ENCODE measurements at places on chromosomes 2 and 18. TPM values are rescaled to one million over a fixed set of nuclear protein-coding genes. Genes with fewer than 3 reads are reported as not detected.

Gene GNAL
- total RNA-seq, result 0.11 TPM

Gene NBEAL1
- 16.4 TPM for total RNA-seq

Gene UGT1A8
- not detected for total RNA-seq

Gene CRYBA2
- total RNA-seq, result not detected

Gene KIAA2012
- not detected for total RNA-seq

Gene TXNDC2
- total RNA-seq, result not detected

GRCh38 chr2:24086241-24086640, 1.6 kb upstream of the TP53I3 start:
- H3K4me1 ChIP-seq, result peaks cover 12% of the 10 kb centered on the region
- no peak overlapping the region for H3K27ac ChIP-seq
- H3K36me3 ChIP-seq, result peaks cover 8% of the 10 kb centered on the region
- no peak overlapping the region for H3K4me3 ChIP-seq
- H3K27me3 ChIP-seq, result no peaks in the 10 kb centered on the region
- DNase-seq, result no peak

- H3K27me3 ChIP-seq, result no peaks in the 10 kb centered on the region
- H3K4me3 ChIP-seq, result no peak overlapping the region
- H3K36me3 ChIP-seq, result peaks cover 52% of the 10 kb centered on the region
- peak overlapping the region; percentile 78 for H3K27ac ChIP-seq
Measured at GRCh38 chr2:216142540-216142939, 33.4 kb downstream of the XRCC5 start.

DNA sequence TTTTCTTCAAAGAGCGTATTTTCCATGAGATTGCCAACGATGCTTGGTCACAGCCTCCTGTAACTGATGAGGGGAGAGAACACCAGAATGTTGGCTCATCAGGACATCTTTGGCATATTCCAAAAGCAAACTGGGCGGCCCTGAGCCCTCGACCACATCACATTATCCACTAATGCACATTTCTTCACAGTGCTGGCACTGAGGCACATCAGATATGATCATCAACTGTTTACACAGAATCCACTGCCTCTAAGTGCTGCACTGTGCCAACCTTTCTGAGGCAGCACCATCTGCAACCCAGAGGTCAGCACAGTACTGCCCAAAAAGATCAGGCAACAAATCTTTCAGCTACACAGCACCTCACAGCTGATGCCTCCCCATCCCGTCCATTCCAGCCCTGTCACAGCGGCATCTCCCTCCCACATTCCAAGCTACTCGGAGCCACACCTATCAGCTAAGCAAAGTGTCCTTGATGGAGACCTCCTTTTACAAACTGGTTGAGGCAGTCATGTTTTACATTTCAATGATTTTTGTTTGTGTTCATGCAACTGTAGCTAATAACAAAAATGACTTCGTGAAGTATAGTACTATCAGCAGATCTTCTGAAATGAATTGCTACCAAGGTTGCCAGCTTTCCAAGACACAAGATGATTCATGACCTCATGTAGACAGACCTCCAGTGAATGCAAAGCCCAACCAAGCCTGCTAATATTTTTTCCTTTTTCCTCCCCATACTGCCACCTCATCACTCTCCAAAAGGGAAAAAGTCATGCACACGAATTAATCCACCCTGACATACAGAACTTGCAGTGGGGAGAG, 32.3 kb downstream of the MYO5B start:
- no peaks in the 10 kb centered on the region for H3K4me1 ChIP-seq
- no peak overlapping the region for H3K4me3 ChIP-seq
- H3K27ac ChIP-seq, result no peak overlapping the region

GRCh38 chr2:120508567-120509041, 162.7 kb downstream of the INHBB start:
- no peak overlapping the region for H3K4me3 ChIP-seq
- H3K4me1 ChIP-seq, result no peaks in the 10 kb centered on the region
- no peaks in the 10 kb centered on the region for H3K27me3 ChIP-seq
- no peaks in the 10 kb centered on the region for H3K36me3 ChIP-seq
- H3K27ac ChIP-seq, result no peak overlapping the region

- no peak overlapping the region for H3K27ac ChIP-seq
- H3K4me3 ChIP-seq, result no peak overlapping the region
- no peaks in the 10 kb centered on the region for H3K36me3 ChIP-seq
- H3K4me1 ChIP-seq, result no peaks in the 10 kb centered on the region
Measured at GRCh38 chr18:39840856-39841481, 2114.1 kb upstream of the PIK3C3 start.

DNA sequence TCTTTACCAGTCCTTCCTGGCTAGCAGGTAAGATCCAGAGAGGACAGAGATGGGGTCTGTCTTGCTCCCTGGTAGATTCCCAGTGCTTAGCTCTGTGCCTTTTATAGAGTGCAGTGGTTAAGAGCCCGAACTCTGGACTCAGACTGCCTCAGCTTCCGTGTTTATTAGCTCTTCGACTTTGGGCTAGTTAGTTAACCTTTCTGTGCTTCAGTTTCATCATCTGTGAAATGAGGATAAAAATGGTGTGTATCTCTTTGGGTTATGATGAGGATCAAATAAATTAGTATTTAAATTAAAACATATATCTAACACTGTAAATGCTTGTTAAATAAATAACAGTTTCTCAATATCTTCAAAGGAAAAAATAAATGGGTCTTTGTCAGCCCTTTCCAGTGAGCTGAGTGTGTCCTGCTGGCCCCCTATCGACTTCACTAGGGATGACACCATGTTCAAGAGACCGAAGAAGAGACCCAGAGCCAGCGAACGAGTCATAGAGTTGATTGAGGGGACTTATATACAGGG, 38.2 kb downstream of the CERS6 start:
- no peaks in the 10 kb centered on the region for H3K27me3 ChIP-seq
- H3K27ac ChIP-seq, result no peak overlapping the region
- no peak overlapping the region for H3K4me3 ChIP-seq
- DNase-seq, result peak; percentile 33

- no peaks in the 10 kb centered on the region for H3K27me3 ChIP-seq
- no peak overlapping the region for H3K27ac ChIP-seq
- DNase-seq, result no peak
- no peaks in the 10 kb centered on the region for H3K4me1 ChIP-seq
- no peak overlapping the region for H3K4me3 ChIP-seq
- no peaks in the 10 kb centered on the region for H3K36me3 ChIP-seq
Measured at GRCh38 chr2:40002339-40002738, 223.3 kb upstream of the THUMPD2 start.

GRCh38 chr2:236133410-236134012, 34.7 kb downstream of the GBX2 start:
- no peaks in the 10 kb centered on the region for H3K36me3 ChIP-seq
- H3K27me3 ChIP-seq, result no peaks in the 10 kb centered on the region
- DNase-seq, result no peak
- H3K27ac ChIP-seq, result no peak overlapping the region

- peaks cover 3% of the 10 kb centered on the region for H3K36me3 ChIP-seq
- H3K4me3 ChIP-seq, result peak overlapping the region; percentile 50
- H3K4me1 ChIP-seq, result peaks cover 33% of the 10 kb centered on the region
- no peak overlapping the region for H3K27ac ChIP-seq
- peaks cover 47% of the 10 kb centered on the region for H3K27me3 ChIP-seq
Measured at GRCh38 chr2:169360984-169361705, 1.2 kb downstream of the LRP2 start.

- no peak overlapping the region for H3K27ac ChIP-seq
- H3K27me3 ChIP-seq, result peaks cover 14% of the 10 kb centered on the region
- H3K36me3 ChIP-seq, result no peaks in the 10 kb centered on the region
- peak; percentile 70 for DNase-seq
- peaks cover 3% of the 10 kb centered on the region for H3K4me1 ChIP-seq
Measured at GRCh38 chr2:158745067-158745865, 49.9 kb upstream of the DAPL1 start.

DNA sequence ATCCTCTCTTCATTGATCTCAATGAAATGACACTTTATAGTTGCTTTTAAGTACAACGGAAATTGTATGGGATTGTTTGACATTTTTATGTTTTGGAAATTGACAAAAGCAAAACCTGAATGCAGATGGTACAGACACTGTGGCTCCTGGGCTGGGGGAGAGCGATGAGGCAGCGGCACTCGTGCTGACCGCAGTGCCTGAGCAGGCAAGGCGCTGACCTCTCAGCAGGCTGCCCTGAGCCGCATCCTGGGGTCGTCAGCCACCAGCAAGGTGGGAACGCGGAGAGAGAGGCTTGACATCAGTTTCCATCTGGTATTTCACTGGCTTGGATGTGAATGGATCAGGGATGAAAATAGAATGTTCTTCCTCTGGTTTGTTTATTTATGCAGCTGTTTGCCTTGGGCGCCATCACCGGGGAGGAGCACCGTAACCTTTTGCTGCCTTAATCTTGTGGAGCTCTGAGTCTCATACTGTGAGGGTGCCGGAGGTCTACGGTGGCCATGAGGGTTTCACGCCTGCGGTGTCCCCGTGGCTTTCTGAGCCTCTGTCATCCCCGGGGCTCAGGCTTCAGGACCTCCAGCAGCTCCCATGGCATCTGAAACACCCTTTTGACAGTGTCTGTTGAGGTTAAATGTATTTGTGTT, 94.8 kb upstream of the TPO start:
- no peak overlapping the region for H3K27ac ChIP-seq
- H3K27me3 ChIP-seq, result no peaks in the 10 kb centered on the region
- no peak overlapping the region for H3K4me3 ChIP-seq
- H3K36me3 ChIP-seq, result peaks cover 4% of the 10 kb centered on the region

DNA sequence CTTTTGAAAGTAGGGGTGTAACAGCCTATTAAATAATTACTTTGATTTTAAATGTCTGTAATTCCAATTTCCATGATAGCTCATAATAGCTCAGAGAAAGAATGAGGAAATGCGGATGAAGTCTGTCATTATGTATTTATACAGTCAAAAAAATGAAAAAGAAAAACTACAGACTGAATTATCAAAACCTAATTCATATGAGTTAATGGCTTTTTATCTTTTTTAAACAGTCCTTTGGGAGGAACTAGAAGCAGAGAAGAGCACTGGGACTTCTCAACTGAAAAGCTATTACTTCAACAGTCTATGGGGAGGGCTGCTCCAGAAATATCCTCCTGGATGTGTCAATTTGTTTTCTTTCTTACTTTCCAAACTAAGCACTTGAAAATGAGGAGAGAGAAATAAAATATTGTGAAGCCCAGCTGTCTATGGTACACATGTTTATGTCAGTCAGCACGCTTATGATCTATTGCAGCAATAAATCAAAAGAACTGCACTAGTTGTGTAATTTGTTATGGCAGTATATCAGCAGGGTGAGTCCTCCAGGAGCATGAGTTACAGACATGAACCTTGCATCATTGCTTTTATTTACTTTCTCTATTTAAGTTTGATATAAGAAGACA, 1550.2 kb downstream of the LRP1B start:
- H3K36me3 ChIP-seq, result no peaks in the 10 kb centered on the region
- H3K27ac ChIP-seq, result no peak overlapping the region
- H3K4me1 ChIP-seq, result no peaks in the 10 kb centered on the region
- DNase-seq, result no peak
- H3K27me3 ChIP-seq, result no peaks in the 10 kb centered on the region

DNA sequence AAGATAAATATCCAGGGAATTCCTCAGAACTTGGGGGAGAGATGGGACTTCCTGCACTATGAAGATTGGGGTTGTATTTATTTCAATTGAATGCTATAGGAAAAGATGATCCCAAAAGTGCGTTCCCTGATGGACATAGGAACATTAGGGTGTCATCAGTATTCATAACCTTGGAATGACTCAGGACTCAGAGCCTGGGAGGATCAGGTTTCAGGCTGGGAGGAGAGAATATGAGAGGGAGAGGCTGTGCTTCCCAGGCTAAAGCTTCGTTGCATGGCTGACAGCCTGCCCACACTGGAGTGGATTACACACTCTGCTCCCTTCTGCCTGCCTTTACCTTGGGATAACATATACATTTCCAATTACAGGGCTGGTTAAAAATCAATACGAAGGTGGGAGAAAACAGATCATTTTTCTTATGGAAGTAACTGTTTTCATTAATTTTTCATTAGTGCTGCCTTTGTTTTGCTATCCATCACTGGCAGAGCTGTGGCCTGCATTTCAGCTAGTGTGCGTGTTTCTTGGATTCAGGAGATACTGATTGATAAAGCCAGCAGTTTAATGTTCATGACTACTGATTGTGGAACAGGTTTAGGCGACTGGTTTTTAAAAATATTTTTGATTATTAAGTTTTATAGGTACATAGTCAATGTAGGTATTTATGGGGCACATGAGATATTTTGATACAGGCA, 118.7 kb downstream of the KCTD1 start:
- peaks cover 3% of the 10 kb centered on the region for H3K27me3 ChIP-seq
- no peak overlapping the region for H3K27ac ChIP-seq

DNA sequence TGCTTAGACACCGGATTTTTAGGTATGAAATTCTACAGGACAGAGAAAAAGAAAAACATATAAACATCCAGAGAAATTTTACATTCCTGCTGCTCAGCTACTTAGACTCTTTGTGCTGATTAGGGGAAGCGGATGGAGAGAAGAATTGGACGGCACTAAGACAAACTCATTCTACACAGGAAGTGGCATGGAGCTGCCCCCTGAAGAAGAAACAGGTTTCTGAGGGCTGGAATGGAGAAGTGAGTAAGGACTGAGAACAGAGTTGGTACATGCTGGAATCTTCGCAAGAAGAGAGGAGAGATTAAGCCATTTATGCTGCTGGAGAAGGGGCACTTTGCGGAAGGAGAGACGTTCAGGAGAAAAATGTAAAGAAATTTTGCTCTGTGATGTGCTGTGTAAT, 253.0 kb upstream of the ERBB4 start:
- no peaks in the 10 kb centered on the region for H3K36me3 ChIP-seq
- H3K27ac ChIP-seq, result no peak overlapping the region
- H3K4me3 ChIP-seq, result no peak overlapping the region

- no peaks in the 10 kb centered on the region for H3K4me1 ChIP-seq
- no peaks in the 10 kb centered on the region for H3K27me3 ChIP-seq
- no peak overlapping the region for H3K4me3 ChIP-seq
- no peak overlapping the region for H3K27ac ChIP-seq
- DNase-seq, result no peak
- H3K36me3 ChIP-seq, result no peaks in the 10 kb centered on the region
Measured at GRCh38 chr18:42229211-42230210, 274.5 kb downstream of the PIK3C3 start.
